ENCODE measurements at places on chromosomes 1 and 21. TPM values are rescaled to one million over a fixed set of nuclear protein-coding genes. Genes with fewer than 3 reads are reported as not detected.

- peaks cover 12% of the 10 kb centered on the region for H3K4me1 ChIP-seq
- H3K27me3 ChIP-seq, result no peaks in the 10 kb centered on the region
- H3K36me3 ChIP-seq, result peaks cover 8% of the 10 kb centered on the region
- peak within 1 kb of the TSS; percentile 91 for H3K4me3 ChIP-seq
- peak within 1 kb of the TSS; percentile 99 for H3K27ac ChIP-seq
Measured at GRCh38 chr1:155050560-155051341, at the start of gene ADAM15. Gene ADAM15 (plus strand): TSS chr1:155051316. CDS start chr1:155051387, 71 bp downstream.

GRCh38 chr21:31374395-31374794 lies 30.3 kb upstream of the TIAM1 start:
- H3K36me3 ChIP-seq, result no peaks in the 10 kb centered on the region
- no peak for DNase-seq

DNA sequence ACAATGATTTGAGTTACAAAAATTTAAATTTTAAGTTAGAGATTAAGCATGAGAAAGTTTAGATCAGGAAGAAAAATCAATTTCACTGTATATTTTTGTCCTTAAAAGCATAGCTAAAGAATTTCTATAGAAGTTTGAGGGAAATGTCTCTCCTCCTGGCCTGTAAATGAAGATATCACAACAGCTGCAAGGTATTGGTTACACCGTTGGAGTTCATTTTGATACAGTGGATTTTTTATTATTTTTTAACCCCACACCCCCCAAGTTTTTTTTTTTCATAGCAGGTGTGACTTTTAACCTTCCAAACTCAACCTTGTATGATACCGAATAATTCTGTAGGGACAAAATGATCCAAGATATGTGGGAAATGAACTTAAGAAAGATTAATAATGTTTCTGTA lies 156.3 kb downstream of the DISP1 start:
- H3K4me3 ChIP-seq, result no peak overlapping the region
- H3K36me3 ChIP-seq, result no peaks in the 10 kb centered on the region
- H3K4me1 ChIP-seq, result no peaks in the 10 kb centered on the region
- no peak for DNase-seq
- H3K27ac ChIP-seq, result no peak overlapping the region

DNA sequence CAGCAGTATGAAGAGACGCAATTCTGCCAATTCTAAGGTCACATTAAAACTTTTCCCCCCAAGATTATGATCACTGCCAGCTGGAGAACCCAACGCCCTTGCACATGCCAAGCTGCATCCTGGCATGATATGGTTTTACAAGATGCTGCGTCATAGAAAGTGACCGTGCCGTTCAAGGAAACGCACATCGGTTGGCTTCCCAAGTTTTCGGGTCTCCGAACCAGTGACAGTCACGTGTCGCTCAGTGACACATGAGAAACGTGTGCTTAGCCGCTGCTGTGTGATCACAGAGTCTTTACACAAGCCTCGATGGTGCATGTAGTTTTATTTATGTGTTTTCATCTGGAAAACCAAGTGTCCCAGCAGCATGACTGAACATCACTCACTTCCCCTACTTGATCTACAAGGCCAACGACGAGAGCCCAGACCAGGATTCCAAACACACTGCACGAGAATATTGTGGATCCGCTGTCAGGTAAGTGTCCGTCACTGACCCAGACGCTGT lies 7.4 kb downstream of the SMIM1 start:
- H3K4me1 ChIP-seq, result peaks cover 11% of the 10 kb centered on the region
- peaks cover 14% of the 10 kb centered on the region for H3K36me3 ChIP-seq
- no peak overlapping the region for H3K4me3 ChIP-seq
- H3K27me3 ChIP-seq, result no peaks in the 10 kb centered on the region

- no peaks in the 10 kb centered on the region for H3K36me3 ChIP-seq
- no peaks in the 10 kb centered on the region for H3K4me1 ChIP-seq
- H3K27ac ChIP-seq, result no peak overlapping the region
- no peaks in the 10 kb centered on the region for H3K27me3 ChIP-seq
- no peak for DNase-seq
Measured at GRCh38 chr1:107116306-107116790, 24.5 kb upstream of the NTNG1 start.

DNA sequence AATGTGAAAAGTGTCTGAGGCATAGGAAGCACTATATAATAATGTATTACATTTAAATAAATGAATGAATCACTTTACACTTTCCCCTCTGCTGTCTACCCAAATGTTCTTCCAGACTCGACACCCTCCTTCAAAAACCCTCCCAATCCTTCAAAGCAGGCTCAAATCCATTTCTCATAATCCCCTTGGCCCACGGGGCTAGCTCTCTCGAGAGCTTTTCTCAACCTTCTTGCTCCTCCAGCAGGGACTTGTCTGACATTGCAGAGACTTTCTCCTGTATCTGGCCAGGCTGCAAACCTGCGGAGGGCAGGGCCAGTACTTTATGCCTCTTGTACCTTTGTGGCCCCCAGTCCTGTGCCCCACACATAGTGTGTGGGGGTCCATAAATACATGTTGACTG lies 14.1 kb upstream of the CNTN2 start:
- DNase-seq, result no peak
- no peak overlapping the region for H3K27ac ChIP-seq
- H3K4me3 ChIP-seq, result no peak overlapping the region
- no peaks in the 10 kb centered on the region for H3K27me3 ChIP-seq

DNA sequence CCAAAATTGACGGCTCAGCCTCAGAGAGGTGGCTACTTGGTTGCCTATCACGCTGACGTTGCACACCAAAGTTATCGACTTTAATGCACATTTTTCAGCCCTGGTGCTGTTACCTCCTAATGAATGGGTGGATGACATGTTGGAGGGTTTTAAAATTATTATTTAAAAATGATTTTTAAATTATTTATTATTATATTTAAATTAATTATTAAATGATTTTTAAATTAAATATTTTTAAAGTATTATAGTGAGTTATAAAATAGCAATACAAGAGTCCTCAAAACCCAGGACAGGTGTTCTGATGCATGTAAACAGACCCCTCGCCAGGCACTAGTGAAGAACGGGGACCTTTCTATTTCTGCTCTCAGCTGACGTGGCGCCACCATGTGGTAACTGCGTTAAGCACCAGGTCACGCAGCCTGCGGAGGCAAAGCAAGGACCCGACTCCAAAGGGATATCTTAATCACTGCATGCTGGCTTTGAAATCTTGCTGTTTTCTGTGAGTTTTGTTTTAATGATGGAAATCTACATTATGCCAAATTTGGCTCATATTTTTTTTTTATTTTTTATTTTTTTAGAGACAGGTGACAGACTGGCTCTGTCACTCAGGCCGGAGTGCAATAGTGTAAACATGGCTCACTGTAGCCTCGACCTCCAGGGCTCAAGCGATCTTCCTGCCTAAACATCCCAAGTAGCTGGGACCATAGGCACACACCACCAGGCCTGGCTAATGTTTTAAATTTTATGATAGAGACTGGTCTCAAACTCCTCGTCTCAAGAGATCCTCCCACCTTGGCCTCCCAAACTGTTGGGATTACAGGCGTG lies 22.6 kb downstream of the CASP9 start:
- H3K4me3 ChIP-seq, result no peak overlapping the region
- peak; percentile 66 for DNase-seq
- no peak overlapping the region for H3K27ac ChIP-seq
- H3K27me3 ChIP-seq, result no peaks in the 10 kb centered on the region
- no peaks in the 10 kb centered on the region for H3K4me1 ChIP-seq
- no peaks in the 10 kb centered on the region for H3K36me3 ChIP-seq

GRCh38 chr1:41705798-41706197 lies 212.9 kb downstream of the HIVEP3 start:
- no peak for DNase-seq
- no peak overlapping the region for H3K4me3 ChIP-seq
- H3K27me3 ChIP-seq, result no peaks in the 10 kb centered on the region
- H3K4me1 ChIP-seq, result no peaks in the 10 kb centered on the region
- H3K27ac ChIP-seq, result no peak overlapping the region
- H3K36me3 ChIP-seq, result no peaks in the 10 kb centered on the region

The C1orf53 gene
- 5.4 TPM for total RNA-seq

The B3GALT2 gene
- 0.57 TPM for total RNA-seq

The FLG2 gene
- total RNA-seq, result not detected
